ENCODE measurements at places on chromosomes 7 and 10.

DNA sequence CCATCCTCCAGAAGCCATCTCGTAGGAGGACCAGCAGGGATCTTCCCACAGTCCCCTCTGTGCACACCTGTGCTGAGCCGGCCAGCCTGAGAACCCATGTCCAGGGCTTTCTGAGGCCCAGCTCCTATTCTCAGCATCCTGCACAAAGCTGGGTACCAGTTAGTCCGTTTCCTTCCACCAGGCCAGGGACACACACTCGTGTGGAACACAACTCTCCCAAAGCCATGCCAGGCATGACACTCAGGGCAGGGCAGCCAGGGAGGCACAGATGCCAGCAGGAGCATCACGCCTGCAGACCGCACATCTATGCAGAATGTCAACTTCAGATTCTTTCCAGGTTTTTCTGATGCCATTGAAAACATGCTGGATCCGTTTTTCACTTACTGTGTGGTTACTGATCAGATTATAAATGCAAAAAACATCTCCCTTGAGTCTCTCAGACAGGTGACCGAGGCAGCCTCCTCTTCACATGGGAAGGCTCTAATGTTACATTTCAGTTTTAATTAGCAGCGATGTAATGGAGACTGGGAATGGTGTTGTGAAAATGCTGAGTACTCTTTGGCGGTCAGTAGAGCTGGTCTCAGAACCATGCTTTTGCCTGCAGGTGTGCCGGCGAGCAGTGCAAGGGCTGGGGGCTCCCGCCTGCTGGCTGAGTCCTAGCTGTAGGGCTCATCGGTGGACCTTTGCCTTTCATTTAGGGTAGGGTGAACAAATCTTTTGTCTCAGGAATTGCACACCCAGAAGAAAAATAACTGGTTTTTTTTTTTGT lies 3.3 kb upstream of the SUN1 start:
- no peak for DNase-seq

GRCh38 chr7:18760046-18760445 lies 264.5 kb downstream of the HDAC9 start:
- no peak for DNase-seq

DNA sequence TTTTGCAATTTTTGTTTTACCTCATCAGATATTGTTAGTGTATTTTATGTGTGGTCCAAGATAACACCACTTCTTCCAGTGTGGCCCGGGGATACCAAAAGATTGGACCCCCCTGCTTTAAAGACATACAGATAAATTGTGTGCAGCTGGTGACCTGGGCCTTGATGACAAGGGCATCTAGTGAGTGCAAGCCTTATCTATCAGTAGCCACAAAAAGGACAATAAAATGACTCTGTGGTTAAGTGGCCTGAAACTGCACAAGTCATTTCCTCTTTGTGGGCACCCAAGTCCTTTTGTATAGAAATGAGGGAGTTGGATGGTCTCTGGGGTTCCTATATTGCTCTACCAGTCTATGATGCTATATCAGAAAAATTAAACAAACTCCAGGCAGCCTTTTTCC lies 98.1 kb downstream of the PARD3 start:
- DNase-seq = no peak

DNA sequence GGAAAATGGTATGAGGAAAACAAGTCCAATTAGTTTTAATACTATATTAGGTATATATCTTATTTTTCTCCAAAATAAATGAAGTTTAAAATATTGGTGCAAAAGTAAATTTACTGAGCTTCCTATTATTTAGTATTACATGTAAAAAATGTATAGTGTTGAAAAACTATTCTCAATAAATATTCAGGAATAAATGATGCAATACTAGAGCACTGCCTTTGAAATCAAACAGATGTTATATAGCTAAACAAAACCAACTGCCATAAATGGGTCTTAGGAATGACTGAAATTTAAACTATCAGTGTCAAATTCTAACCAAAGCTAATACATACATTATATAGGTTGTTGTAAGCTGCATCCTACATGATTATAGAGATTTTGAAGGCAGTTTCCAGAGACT lies 1434.0 kb upstream of the LRRTM3 start:
- no peak for DNase-seq

Measured in psoas muscle (tissue), 8 donors.